Stimulated activated CD4-positive, alpha-beta T cell treated with anti-CD3 and anti-CD28 coated beads, Interleukin-2, amount 100 ng/mL, for 24 hours (primary cell): ENCODE measurements at places on chromosomes 5 and 9.

GRCh38 chr9:96603305-96604003 is 16.2 kb downstream of the CDC14B start:
- no peak for DNase-seq

GRCh38 chr5:39558541-39558940 is 133.8 kb upstream of the DAB2 start:
- DNase-seq = no peak

- no peak for DNase-seq
Observed at GRCh38 chr5:1795506-1795905, 4.1 kb downstream of the MRPL36 start.

DNA sequence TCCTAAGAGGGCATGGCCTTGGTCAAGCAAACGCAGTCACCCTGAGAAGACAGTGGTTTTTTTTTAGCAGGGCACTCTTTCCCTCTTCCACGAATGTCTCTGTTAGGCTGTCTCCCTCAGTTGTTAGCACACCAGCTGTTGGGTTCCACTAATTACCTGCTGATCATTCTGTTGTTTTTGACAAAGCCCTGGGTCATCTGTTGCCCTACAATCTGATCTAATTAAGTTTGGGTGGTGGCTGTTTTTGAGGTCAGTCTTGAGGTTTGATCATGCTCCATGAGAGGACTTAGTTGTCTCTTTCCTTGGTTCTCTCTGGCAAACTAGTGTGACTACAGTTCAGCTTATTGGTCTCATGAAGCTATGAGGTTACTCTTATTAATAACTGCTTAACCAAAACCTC is 5.0 kb upstream of the PTPDC1 start:
- DNase-seq = no peak

GRCh38 chr5:54593779-54594178 is 76.2 kb downstream of the SNX18 start:
- DNase-seq = no peak

DNA sequence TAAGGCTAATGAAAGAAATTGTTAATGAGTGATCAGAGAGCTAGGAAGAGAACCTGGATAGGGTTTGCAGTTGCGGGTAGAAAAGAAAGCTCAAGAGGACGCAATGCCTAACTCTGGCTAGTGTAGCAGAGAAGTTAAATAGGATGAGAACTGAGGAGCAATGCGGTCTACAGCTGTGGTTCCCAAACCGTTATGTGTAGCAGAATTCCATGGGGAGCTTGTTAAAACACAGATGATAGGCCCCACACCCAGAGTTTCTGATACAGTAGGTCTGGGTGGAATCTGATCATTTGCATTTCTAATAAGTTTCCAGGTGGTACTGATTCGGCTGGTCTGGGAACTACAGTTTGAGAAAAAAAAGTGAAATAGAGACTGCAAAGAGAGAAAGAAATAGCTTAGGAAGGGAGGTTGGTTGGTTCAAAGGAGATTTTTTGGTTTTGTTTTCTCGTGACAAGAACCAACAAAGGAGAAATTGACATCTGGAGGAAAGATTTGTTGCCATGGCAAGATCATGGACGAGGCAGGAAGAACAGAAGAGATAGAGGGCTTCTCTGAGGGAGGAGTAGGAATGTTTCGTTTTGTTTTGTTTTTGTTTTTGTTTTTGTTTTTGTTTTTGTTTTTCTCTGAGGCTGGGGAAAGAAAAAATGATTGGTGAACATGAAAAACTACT is 276.1 kb downstream of the ARRDC3 start:
- no peak for DNase-seq

- DNase-seq = no peak
Observed at GRCh38 chr9:107246259-107247254, 36.5 kb upstream of the RAD23B start.

DNA sequence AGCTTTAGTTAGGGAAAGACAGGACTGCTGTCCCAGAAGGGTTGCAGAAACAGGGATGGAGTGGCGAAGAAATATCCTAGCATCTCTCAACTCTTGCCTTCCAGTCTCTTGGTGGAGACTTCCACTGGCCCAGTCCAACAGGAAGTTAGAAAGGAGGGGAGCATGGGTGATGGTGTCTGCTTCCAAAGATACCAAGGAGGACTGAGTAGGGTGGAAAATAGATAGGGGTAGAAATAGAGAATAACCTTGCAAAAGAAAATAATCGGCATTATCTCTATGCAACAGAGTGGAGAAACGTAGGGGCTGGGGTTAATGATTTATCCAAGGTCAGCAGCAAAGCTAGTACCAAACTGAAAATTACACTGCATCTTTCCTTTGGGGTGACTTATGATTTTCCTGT is 242.3 kb downstream of the PSAT1 start:
- no peak for DNase-seq

DNA sequence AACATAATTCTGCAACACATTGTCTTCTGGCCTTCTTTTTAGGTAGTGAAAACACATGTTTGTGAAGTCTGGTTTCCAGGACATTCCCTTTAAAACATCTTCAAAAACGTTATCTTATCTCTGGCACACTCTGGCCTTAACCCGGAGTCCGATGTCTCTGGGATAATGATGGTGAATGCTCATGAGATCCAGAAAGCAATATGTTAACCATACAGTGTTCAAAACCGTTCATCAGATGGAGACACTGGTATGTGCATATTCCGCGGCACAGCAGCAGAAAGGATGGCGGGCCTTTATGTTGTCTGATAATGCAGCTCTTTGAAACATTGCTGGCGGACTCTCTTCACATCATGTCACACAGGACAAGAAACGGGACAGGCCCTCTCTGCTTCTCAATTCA is 605.2 kb downstream of the CCDC171 start:
- no peak for DNase-seq

- no peak for DNase-seq
Observed at GRCh38 chr9:126614088-126614454, 343 bp downstream of the LMX1B start.

GRCh38 chr9:126499005-126499910 is 114.5 kb upstream of the LMX1B start:
- peak; percentile 56 for DNase-seq
